ENCODE measurements at places on chromosomes 16 and 17. TPM values are rescaled to one million over a fixed set of nuclear protein-coding genes. Genes with fewer than 3 reads are reported as not detected.

Gene DPEP3
- 1.00 TPM for total RNA-seq

Gene CHD9
- 81.4 TPM for total RNA-seq

- peak overlapping the region; percentile 48 for H3K4me3 ChIP-seq
- H3K4me1 ChIP-seq: peaks cover 25% of the 10 kb centered on the region
- peaks cover 24% of the 10 kb centered on the region for H3K36me3 ChIP-seq
- DNase-seq: no peak
- H3K27ac ChIP-seq: peak overlapping the region; percentile 92
Measured at GRCh38 chr17:78840530-78840779, 159 bp downstream of the USP36 start.

GRCh38 chr16:58495521-58496331, 4.2 kb upstream of the NDRG4 start:
- DNase-seq: no peak
- no peaks in the 10 kb centered on the region for H3K27me3 ChIP-seq
- H3K27ac ChIP-seq: no peak overlapping the region
- no peaks in the 10 kb centered on the region for H3K36me3 ChIP-seq

DNA sequence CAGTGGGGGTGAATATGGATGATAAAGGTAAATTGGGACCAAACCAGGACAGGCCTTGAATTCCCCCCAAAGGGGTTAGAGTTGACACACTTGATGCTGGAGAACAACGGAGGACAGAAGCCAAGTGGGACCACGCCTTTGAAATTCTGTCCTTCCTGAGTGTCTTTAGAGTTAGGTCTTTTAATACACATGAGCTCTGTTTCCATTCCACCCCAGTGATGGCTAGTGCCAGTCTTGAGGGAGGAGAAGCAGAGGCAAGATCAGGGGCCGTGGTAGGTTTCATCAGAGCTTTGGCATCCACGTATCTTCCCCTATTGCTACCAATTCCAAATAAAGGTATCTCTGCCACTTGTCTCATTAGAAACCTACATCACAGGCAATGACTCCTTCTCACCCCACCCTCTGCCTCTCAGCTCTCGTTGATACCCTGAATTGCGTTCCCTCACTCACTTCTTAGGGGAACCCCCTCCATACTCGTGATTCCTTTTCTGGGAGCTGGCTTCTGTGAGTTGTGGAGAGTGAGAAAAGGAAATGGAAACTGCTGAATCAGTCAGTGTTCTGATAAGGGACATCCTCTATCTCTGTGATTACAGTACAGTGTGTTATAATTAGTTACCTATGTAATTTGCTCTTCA, 2.4 kb upstream of the CCL3L1 start:
- H3K27me3 ChIP-seq: no peaks in the 10 kb centered on the region
- H3K4me1 ChIP-seq: peaks cover 72% of the 10 kb centered on the region
- H3K27ac ChIP-seq: no peak overlapping the region
- peak; percentile 59 for DNase-seq
- no peak overlapping the region for H3K4me3 ChIP-seq
- peaks cover 4% of the 10 kb centered on the region for H3K36me3 ChIP-seq
